ENCODE measurements at places on chromosomes 2 and 18.

GRCh38 chr2:74917702-74918619, 40.5 kb upstream of the POLE4 start:
- DNase-seq = no peak

GRCh38 chr18:32333781-32334180, 136.9 kb downstream of the GAREM1 start:
- no peak for DNase-seq

GRCh38 chr2:16094811-16095210, 154.5 kb downstream of the MYCN start:
- DNase-seq = no peak

GRCh38 chr2:81007104-81007503, 702.6 kb upstream of the LRRTM1 start:
- DNase-seq = no peak

DNA sequence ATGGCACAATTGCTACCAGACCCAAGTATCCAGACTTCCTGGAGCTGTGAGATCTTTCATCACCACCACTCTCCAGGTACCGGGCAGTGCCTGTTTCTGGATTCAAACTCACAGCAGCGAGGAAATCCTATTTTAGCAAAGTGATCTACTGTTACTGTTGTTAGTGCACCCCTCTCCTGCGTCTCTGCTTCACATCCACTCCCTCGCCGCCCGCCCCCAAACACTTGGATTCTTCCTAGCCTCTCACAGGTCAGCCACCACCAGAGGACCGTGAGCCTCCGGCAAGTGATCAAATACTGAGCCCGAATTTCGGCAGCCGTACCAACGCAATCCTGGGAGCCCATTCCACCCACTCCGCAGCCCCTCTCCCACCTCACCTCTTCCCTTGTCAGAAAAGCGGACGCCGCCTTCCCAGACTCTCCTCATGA, 519 bp downstream of the METTL4 start:
- peak; percentile 5 for DNase-seq

DNA sequence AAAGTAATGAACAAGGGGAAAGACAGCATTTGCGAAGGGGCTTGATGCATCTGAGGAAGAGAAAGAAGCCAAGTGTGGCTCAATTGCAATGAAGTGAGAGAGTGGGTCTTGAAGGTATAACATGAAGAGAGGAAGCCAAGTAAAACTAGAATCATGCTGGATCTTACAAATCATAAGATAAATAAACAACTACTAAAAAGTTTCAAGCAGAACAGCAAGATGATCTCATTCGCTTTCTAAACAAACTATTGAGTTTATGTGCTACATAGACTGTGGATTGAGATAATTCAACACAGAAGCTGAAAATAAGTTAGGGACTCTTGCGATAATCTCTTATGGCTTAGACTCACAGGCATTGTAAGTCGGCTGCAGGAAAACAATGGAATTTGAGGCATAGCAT, 1310.5 kb upstream of the NRXN1 start:
- DNase-seq = no peak

GRCh38 chr2:106185475-106186184, 8.5 kb downstream of the UXS1 start:
- DNase-seq = no peak

DNA sequence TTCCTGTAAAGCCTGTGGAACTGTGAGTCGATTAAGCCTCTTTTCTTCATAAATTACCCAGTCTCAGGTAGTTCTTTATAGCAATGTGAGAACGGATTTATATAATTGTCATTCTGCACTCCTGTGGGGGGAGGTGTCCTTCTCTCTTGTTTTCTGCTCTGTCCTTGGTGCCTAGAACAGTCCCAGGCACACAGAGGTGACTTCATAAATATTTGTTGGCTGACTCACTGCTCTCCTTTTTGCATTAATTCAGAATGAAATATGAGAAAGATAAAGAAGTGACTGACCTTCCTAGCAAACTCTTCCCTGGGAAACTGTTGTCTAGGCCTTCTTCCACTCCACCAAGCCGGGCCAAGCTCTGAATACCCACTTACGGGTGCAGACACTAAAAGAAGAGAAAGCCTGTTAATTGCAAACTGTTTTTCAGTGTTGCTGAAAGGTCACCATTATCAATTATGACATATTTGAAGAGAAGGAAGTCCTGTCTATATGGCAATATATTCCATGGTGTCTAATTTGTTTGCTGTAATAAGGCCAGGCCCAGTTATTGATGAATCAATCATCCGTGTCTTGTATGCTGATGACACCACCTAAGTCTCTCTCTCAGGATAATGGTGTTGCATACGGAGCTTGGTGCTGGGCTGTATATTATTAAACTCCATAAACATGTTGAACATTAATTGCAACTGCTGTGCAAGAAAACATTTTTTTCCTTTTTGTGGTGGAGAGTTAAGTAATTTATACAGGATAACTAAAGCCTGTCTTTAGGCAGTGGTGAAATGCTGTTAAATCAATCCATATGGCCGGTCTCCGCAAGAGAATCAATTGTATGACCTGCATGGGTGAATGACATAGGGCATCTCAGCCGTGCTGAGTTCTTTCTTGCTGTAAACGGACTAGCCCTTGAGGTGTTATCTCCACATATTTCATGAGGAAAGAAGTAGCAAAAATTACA, 567.5 kb downstream of the SLC4A3 start:
- no peak for DNase-seq

DNA sequence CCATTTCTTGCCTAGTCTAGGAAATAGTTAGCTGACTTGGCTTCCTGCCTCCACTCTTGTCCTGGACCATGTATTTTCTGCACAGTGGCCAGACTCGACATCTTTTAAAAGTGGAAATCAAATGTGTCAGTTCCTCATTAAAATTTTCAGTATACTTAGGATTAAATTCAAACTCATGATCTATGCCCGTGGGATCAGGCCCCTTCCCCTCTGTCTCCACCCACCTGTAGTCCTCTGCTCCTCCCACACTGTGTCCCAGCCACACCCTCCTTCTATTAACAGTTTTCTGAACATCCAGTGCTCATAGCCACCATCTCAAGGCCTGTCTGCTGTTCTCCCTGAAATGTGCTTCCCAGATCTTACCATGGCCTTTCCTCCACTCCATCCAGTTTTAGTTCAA, 13.3 kb downstream of the ARHGAP25 start:
- DNase-seq = no peak

GRCh38 chr2:136994793-136995192, 229.4 kb downstream of the THSD7B start:
- no peak for DNase-seq

- no peak for DNase-seq
These were observed 55.3 kb downstream of the C2orf76 start for GRCh38 chr2:119311371-119311770.

DNA sequence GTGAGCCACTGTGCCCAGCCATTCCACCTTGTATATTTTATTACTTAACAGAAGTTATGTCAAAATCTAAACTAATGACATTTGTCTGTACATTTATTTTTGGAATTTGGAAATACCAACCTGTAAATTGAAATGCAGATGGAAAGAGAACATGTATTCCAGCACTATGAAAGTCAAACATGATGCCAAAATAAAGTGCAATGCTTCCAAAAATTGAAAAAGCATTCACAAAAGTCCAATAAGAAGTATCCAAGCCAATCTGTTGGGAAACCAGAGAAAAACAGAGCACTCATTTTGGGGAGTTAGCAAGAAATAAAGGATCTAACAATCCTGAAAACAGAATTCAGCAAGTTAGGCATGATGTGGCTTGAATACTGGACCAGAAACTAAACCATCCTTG, 30.3 kb upstream of the NARS1 start:
- DNase-seq = no peak

DNA sequence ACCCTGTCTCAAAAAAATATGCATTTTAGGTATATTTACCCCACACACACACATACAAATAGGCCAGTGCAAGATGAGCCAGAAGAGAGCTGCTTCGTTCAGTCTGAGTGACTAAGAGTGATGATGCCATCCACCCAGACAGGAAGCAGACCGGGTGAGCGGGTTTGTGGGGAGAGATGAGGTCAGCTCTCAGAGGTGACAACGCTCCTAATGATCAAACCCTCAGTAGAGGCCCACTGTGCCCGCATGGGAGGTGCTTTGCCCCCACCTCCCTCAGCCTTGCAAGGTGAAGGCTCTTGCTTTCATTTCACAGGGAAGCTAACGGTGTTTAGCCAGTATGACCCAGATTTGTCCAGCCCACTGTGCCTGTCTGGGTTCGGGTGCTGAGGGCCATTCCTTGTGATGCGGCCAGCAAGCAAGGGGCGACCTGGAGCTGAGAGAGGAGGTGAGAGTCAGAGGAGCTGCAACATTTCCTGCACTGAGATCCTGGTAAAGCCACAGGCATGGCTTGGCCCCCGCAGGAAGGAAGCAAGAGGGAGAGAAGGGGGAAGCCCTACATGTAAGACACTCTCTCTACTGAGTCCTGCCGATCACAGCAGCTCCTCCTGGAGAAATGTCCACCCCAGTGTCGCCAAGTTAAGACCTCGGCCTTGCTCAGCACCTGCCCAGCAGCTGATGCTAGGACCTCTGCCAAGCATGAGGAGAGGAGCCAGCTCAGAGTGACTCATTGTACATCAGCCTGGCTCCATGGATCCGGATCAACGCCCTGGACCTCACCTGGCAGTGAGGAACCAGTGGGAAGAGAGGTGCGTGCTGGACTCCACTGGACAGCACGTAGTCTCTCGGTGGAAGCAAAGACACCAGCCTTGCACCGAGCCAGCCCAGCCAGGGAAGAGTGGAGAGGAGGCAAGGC, 37.0 kb downstream of the NIFK start:
- no peak for DNase-seq

Data from NCI-H2107 (cell line).